ENCODE measurements at places on chromosomes 12 and 14. TPM values are rescaled to one million over a fixed set of nuclear protein-coding genes. Genes with fewer than 3 reads are reported as not detected.

GRCh38 chr14:30564868-30565248 is 5.9 kb downstream of the G2E3 start:
- H3K4me3 ChIP-seq = no peak overlapping the region
- H3K36me3 ChIP-seq = no peaks in the 10 kb centered on the region
- H3K4me1 ChIP-seq = peaks cover 15% of the 10 kb centered on the region
- DNase-seq = no peak
- H3K27ac ChIP-seq = no peak overlapping the region
- H3K27me3 ChIP-seq = no peaks in the 10 kb centered on the region

DNA sequence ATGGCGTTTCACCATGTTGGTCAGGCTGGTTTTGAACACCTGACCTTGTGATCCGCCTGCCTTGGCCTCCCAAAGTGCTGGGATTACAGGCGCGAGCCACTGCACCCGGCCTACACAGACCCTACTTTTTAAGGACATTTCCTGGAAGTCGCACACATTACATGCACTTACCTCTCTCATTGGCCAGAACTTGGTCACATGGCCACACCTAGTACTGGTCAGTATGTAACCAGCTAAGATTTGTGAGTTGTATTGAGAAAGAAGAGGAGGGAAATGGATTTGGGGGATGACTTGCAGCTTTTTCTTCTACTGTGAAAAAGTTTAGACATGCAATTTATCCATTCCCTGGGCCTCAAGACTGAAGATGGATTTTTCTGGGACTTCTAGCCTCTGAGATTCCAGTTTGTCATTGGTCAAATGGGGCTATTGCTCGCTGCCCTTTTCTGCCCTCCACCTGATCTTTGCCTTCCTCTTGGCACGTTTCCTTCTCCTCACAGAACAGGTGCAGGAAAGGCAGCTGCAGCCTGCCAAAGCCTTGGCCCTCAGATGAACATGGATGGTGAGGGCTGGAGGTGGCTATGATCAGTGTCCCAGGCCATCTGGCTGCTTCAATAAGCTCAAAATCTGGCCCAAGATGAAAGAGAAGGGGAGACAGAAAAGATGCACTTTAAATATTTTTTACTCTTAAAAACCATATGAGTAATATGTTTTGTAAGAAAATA is 7.1 kb upstream of the ZDHHC22 start:
- DNase-seq = no peak
- no peaks in the 10 kb centered on the region for H3K4me1 ChIP-seq
- H3K4me3 ChIP-seq = no peak overlapping the region
- H3K27me3 ChIP-seq = peaks cover 15% of the 10 kb centered on the region
- H3K27ac ChIP-seq = no peak overlapping the region

DNA sequence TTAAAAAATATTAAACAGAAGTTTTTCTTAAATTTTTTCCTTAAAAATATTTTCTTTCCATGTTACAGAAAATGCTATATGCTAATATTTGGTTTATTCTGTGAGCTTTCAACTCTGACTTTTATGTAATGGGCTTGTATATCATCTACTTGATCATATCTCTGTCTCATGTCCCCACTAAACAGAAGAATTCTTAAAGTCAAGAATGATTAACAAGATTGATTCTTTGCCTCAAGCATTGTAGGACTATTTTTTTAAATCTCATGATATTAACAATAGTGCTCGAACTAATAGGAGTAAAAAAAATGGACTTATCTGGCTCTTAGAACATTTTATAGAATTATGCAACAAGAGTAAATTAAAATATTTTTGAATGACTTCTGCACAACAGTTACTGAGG is 206.3 kb downstream of the C12orf50 start:
- DNase-seq = no peak
- H3K27ac ChIP-seq = no peak overlapping the region
- no peaks in the 10 kb centered on the region for H3K36me3 ChIP-seq

GRCh38 chr14:36513012-36513420 is 7.0 kb downstream of the NKX2-1 start:
- no peak overlapping the region for H3K4me3 ChIP-seq
- no peak for DNase-seq
- no peaks in the 10 kb centered on the region for H3K4me1 ChIP-seq

Gene RDH16
- 1.1 TPM for total RNA-seq

All from gastrocnemius medialis (tissue), 4 donors.